Posterior cingulate gyrus (tissue), 11 donors: ENCODE measurements at places on chromosomes 1 and 21.

GRCh38 chr1:221611656-221612046 is 130.2 kb downstream of the DUSP10 start:
- DNase-seq, result no peak

DNA sequence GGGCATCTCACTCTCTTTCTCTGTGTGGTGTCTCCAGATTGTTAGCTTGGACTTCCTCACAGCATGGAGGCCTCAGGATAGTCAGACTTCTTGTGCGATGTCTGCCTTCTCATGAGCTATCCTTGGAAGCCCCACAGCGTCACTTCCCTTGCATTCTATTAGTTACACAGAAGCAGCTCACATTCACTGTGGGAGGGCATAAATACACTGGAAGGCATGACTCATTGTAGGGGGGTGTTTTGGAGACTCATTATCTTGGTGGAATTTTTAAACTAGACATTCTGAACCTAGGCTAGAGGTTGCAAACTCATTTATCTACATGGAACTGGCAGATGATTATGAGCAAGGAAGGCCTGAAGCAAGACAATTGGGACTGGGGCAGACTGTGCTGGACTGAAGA is 21.4 kb upstream of the FASLG start:
- no peak for DNase-seq

- DNase-seq, result no peak
Measured at GRCh38 chr1:17118706-17119075, 560 bp downstream of the PADI2 start.

DNA sequence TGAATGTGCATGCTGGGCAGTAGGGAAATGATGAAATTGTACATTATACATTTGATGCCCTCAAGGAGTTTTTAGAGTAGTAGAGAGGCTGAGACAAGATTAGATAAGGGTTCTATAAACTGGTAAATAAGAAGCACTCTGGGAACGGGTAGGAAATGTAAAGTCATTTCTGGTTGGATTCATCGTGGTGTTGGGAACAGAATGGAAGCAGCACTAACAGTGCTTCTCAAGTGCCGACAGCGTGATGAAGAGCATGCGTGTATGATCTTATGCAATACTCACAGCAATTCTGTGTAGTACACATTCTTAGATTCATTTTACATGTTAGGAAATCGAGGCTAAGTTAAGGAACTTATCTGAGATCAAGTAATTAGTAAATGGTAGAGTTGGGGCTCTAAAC is 45.9 kb downstream of the GPR88 start:
- no peak for DNase-seq

GRCh38 chr1:30788580-30789387 is 31.2 kb upstream of the LAPTM5 start:
- DNase-seq, result no peak

DNA sequence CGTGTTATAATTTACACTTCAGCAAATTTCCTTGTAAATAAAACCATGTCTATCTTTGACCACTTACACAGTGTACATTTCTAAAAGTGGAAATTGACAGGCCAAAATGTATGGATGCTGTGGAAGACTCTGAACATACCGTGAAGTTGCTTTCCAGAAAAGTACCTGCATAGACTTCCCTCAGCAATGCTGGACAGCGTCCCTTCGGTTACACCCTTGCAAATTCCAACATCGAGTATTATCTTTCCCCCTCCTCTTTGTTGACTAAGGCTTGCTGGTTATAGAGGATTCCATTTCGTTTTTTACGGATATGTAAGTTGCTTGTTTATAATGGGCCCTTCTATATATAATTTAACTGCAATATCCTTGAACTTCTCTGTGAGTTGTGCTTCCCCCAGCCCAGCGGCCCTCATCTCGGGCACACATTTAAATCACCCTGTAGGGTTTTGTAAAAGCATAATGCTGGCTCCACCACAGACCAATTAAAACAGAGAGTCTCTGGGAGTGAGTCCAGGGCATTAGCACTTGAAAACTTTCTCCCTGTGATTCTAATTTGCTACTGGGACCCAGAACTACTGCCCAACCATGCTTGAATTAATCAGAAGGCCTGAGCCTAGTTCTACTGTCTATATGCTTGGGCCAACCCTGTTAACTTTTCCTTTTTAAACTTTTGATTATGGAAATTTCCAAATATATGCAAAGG is 230.3 kb downstream of the GRIK3 start:
- no peak for DNase-seq

- no peak for DNase-seq
Measured at GRCh38 chr1:95021805-95022643, 50.7 kb downstream of the ALG14 start.

- DNase-seq, result no peak
Measured at GRCh38 chr1:166907051-166907450, 31.0 kb upstream of the TADA1 start.

DNA sequence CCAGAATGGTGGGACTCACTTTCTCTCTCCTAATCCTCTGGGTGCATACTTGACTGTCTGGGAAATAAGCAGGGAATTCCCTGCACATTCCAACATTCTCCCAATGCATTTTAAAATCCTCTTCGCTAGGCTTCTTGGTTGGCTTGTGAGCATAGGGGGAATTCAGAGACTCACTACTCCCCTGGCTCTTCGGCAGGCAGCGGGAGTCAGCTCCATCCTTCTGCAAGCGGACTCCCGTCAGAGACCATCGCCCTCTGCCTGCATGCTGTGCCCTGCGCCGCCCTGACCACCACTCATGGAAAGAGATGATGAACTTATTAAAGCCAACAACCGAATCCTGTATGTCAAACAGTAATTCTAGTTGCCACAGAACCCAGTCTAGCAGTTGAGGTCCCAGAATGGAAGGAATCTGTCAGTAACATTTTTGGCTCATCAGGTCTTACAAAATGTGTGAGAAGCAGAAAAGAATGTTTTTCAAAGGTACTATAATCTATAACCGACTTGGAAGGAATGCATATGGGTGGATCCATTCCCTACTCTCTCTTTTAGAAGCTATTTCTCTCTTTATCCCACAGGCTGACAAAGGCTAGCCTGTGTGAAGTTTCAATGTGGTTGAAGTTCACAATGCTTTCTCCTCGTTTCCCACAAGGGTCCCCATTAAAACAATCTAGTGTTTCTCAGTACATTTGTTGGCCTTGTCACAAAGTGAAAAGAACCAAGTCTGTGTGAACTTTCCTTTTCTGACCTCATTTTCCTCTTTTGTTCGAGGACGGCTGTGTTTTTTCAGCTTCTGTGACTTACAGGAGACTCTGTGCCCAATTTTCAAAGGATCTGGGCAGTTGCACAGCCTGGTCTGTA is 119.1 kb upstream of the ADAR start:
- no peak for DNase-seq

- no peak for DNase-seq
Measured at GRCh38 chr1:206722751-206723461, 38.2 kb downstream of the MAPKAPK2 start.

DNA sequence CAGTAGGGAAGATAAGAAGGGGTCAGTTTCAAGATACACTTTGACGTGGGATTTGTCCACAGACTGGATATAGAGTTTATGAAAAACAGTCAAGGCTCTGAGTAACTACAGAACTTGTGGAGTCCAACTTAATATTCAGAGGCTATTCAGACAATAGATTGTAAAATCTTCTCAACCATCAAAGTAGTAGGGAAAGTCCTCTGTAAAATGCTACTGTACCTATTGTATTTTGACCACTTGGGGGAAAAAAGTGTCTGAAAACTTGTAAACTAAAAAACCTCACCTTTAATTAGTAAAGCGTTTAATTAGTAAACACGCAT is 10.5 kb downstream of the PTP4A2 start:
- DNase-seq, result no peak

GRCh38 chr1:12142141-12142823 is 24.5 kb upstream of the TNFRSF1B start:
- peak; percentile 74 for DNase-seq

GRCh38 chr1:37128091-37128490 is 93.8 kb upstream of the GRIK3 start:
- DNase-seq, result no peak

- DNase-seq, result no peak
Measured at GRCh38 chr1:229141689-229142377, 129.1 kb upstream of the RAB4A start.

- DNase-seq, result no peak
Measured at GRCh38 chr1:185957441-185958363, 223.5 kb downstream of the HMCN1 start.

- no peak for DNase-seq
Measured at GRCh38 chr1:41296506-41296905, 54.4 kb upstream of the SCMH1 start.

DNA sequence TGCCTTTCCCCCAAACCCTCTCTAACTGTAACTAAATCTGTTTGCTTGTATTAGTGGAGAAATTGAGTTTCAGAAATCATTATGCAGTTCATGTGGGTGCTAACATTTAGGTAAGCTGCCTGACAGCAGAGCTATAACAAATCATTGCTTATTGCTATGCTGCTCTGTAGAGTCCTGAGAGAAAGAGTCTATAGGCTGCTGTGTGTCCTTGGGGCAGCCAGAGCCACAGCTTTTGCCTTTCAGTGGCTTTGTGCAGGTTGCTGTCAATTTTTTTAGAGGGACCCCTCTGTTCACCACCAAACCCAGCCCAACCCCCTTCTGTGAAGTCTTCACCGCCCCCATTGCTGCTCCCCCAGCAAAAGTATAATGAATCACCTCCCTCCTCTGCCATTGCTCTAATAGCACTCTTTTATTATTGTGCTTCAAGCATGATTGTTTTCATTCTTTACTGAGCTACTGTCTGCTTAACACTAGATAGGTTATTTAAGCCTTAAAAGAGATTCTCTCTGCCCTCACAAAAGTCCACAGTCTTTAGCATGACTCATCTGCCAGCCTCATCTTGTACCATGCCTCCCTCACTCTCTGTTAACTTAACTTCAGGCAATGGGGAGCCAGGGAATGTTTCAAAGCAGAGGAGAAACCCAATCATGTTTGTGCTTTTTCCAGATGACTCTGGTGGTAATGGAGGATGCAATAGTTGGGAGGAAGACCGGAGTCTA is 38.6 kb downstream of the DIRAS3 start:
- no peak for DNase-seq

DNA sequence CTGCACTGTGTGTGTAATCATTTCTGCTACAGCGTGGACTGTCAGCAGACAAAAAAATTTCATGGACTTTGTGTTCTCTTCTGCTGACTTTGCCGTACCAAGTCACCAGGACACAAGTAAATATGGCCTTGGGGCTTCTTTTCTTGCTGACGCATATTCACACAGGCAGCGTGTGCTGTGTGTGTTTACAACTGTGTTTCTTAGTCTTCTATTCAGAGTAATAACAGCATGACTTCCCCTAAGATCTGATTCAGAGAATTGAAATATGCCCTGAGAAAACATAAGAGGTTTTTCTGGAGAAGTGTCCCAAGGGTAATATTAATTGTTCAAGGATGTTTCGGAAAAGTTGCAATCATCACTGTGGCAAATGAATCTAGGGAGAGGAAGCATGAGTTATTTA is 47.1 kb upstream of the DYNLT5 start:
- no peak for DNase-seq

- DNase-seq, result no peak
Measured at GRCh38 chr21:21045518-21045917, 47.3 kb downstream of the NCAM2 start.

GRCh38 chr1:163580926-163581325 is 259.2 kb downstream of the NUF2 start:
- DNase-seq, result no peak

- DNase-seq, result no peak
Measured at GRCh38 chr1:22500471-22500870, 48.8 kb downstream of the ZBTB40 start.

DNA sequence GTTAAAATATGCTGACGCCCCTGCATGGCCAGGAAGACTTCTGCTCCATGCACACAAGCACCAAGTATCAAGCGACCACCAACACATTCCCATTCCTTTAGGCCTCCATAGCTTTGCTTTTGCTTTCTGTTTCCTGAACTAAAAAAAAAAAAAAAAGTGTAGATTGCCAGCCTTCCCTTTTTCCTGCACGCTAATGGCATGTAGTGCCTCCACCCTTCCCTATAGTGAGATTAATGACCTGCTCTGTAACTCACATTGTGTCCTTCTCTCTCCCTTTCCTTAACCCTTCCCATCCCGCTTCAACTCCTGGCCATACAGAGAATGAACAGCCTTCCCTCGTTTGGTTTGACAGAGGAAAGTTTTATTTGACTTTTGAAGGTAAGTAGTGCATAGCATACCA is 57.1 kb upstream of the DYNLT5 start:
- DNase-seq, result no peak

GRCh38 chr1:65921446-65921845 is 128.8 kb downstream of the PDE4B start:
- no peak for DNase-seq

- no peak for DNase-seq
Measured at GRCh38 chr1:63557365-63557987, 34.2 kb downstream of the EFCAB7 start.

GRCh38 chr1:231125972-231126580 is 35.8 kb upstream of the TRIM67 start:
- DNase-seq, result no peak

GRCh38 chr1:180183426-180183825 is 28.8 kb downstream of the QSOX1 start:
- peak; percentile 62 for DNase-seq

- no peak for DNase-seq
Measured at GRCh38 chr21:27021801-27022200, 54.9 kb upstream of the ADAMTS5 start.

DNA sequence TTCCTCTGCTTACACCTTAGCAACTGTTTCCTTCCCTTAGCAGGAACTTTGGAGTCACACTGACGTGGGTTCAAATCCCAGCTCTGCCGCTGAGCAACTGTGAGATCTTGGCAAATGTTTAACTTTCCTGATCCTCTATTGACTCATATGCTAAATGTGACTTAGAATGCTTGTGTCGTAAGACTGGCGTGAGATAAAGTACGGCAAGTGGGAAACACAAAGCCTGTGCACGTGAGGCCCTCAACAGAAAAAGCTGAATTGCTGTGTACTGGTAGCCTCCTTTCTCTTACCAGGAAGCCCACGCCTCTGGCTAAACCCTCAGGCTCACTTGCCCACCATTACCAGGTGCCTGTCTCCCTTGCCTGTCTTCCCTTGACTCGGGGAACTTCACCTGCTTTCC is 135.4 kb upstream of the TNR start:
- no peak for DNase-seq

DNA sequence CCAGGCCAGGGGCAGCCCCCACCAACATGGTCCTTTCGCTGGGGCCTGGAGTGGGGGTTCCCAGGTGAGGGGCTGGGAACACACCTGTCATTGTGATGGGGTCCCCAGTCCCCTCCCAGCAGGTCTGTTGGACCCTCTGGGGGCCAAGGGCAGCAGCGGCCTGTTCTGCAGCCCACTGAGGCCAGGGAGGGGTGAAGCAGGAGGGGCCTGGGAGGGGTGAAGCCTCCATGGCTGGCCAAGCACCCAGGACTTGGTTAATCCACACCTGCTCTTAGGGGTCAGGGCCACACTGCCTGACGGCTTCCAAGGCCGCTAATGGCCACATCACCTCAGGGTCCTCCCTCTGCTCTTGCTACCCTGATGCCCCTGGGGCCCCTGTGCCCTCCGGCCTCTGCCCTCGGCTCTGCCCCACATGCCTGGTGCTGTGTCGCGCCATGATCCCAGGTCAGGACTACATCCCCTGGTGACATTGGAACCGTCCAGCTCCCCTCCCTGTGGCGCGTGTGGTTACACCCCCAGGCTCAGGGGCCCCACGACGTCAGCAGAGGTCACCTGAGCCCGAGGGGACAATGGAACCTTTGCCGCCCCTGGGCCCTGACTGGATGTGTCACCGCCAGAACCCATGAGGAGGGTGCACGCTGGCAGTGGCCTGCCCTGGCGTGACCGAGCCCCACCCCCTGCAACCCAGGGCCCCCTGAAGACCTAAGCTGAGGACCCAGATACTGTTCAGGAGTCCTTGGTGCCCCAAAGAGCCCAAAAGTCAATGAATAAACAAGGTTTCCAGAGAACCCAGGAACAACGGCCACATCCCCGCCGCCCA is 7.0 kb downstream of the TNFRSF18 start:
- DNase-seq, result no peak
